ENCODE measurements at places on chromosomes 5 and 9. TPM values are rescaled to one million over a fixed set of nuclear protein-coding genes. Genes with fewer than 3 reads are reported as not detected.
A peak's percentile ranks its signal among the peaks of the same experiment; 100 is the strongest.

The MRPL36 gene
- total RNA-seq, result 19.9 TPM

The ANXA2R gene
- total RNA-seq, result 3.5 TPM

The CCDC183 gene
- 1.5 TPM for total RNA-seq

The TICAM2 gene
- 11.9 TPM for total RNA-seq

The PCDHGA10 gene
- total RNA-seq, result 12.3 TPM

The DNAH5 gene
- total RNA-seq, result 0.48 TPM

The SLC6A7 gene
- total RNA-seq, result not detected

The KIF12 gene
- 0.42 TPM for total RNA-seq

The MARCHF11 gene
- 0.26 TPM for total RNA-seq

The PCDHB9 gene
- total RNA-seq, result 2.4 TPM

The IRGM gene
- total RNA-seq, result not detected

The DNAJC21 gene
- total RNA-seq, result 48.9 TPM

The CBY3 gene
- not detected for total RNA-seq

- no peak for DNase-seq
These were observed 77.3 kb downstream of the UBE2QL1 start for GRCh38 chr5:6525910-6526309.

DNA sequence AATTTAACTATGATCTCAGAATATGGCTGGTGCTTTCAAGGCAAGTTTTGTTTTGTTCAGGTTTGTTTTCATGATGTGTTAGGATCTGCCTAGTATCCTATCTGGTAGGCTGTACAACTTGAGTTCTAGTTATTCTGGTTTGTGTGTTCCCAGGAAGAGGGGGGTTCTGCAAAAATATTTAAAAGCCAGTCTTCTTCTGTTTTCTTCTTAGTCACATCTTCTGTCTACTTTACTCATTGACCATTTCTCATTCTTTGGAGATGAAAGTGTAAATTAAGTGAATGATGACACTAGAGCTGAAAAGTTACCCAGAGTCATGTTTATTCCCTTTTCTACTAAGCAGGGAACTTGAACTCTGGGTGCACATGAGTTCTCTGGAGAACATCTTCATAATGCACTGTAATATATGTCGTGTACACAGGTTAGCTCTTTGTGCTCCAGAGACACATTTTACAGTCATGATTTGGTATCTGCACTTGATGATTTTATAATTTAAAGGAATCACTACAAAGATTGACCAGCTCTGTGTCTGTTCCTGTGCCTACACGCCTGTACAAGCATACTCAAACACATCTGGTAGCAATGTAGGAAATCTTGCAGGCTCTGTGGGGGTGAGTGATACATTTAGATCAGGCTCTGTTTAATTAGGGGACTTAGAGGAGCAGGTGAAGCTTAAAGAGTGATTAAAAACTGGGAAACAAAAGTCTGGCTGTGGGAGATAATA lies 5.0 kb downstream of the SMAD5 start:
- DNase-seq, result no peak

DNA sequence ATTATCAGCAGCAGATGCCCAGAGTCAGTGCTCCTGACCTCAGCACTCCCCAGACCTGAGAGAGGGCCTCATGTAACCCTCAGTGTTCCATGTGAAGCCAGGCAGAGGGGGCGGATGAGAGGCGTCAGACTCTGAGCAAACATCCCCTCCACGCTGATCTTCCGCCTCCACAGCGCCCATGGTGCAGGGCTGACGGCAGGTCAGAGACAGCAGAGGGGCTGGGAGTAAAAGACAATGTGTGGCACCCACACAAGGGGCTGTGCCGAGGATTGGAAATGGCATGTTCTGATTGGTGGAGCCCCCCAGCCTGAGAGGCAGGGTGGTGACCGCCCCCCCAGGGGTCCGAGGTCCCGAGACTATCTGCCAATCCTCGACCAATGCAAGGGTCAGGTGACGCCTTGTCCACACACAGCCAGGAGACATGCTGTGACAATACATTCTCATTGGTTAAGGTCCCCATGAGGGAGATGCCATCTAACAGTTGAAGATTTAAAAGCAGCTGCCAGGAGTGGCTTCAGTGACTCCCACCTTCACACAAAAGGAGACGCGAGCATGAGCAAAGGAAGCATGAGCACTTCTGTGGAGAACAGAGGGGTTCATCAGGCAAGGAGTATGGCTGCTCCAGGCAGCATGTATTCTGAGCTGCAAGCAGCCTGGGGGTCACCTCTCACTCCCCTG lies 19.3 kb upstream of the SLC25A51 start:
- DNase-seq, result no peak

- DNase-seq, result peak; percentile 26
These were observed 47.1 kb upstream of the SH3GL2 start for GRCh38 chr9:17531642-17532254.

- DNase-seq, result no peak
These were observed 83.9 kb downstream of the GOLPH3 start for GRCh38 chr5:32090026-32090754.

DNA sequence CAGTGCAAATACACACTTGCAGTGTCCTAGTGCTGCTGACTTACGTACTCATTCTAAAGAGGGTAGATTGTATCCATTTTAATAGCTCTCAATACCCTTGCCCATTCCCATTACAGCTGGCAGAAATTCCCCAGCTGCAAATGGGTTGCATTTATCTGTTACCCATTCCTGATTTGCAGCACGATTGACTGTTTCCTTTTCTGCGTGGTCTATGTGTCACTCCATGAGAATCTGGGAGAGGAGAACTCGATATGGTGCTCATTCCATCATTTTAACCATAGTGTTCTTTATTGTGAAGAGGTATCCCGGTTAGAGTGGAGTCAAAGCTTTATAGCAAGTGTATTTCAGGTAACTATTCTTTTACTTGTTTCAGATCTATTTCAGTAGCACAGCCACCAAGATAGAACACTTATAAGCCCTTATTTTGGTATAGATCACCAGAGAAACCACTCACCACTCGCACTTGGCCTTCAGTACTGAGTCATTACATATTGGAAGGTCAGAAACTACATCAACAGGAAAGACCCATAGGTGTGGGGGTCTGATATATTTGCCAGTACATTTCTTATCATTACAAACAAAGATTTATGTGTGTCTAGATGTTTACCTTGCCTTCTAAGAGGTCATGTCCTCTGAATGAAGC lies 139.5 kb downstream of the MUSK start:
- DNase-seq, result no peak

- DNase-seq, result no peak
These were observed 161.5 kb downstream of the GABRB2 start for GRCh38 chr5:161385027-161385426.

DNA sequence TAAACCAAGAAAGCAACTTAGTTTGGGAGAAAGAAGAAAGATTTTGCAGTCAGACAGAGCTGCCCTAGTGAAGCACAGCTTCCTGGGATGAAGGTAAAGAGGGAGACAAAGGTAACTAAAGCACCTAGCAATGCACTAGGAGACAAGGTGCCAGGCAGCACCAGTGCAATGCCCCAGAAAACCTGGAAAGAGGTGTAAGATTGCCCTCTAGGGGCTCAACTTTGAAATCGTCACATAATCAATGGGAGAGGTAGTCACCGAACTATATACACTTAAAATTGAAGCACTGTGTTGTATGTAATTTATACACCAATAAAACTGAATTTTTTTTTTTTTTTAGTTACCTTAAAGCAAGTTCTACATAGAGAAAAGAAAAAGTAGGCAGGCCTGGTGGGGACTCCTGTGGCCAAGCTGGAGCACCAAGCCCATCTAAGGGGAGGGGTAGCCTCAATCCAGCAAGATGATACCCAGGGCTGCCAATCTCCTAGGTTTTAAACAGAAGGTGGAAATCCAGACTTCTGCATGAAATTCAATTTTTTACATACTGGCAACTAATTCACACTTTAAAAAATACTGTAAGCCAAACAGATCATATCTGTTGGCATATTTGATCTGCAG lies 48.2 kb downstream of the CDK5RAP2 start:
- no peak for DNase-seq

DNA sequence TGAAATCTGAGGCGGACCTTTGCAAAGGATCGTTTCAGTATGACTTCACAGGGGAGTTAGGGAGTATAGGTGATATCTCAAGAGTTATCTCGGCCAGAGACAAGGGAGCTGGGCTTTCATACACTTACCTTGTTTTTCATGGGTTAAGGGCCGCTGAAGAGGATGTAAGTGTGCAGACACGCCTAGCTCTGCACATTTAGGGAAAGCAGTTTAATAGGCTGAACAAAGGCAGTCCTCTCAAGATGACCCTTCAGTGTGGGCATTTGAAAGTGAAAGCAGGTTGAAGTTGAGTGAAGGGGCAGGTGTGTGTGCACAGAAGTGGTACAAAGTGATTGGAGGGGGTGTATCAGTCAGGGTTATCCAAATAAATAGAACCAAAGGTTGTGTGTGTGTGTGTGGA lies 33.1 kb upstream of the PRXL2C start:
- DNase-seq, result no peak

- no peak for DNase-seq
These were observed 800 bp upstream of the KCNN2 start for GRCh38 chr5:114360816-114361723.

DNA sequence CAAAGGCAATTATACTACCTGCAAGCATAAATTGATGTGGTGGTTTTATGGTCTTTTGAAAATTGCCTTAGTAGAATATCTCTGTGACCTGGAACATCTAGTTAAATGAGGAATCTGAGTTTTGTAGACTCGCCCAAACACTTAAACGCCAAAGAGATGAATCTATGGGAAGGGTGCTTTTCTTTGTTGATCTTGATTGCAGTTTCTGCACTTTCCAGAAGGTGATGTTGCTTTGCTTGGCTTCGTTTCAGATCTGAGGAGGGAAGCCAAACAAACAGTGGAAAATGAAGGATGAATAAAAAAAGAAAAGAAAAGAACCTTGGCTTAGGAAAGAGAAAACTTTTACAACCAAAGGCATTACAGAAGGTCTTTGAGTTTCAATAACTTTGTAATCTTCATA lies 1021.2 kb downstream of the NR2F1-AS1 start:
- DNase-seq, result no peak

- DNase-seq, result no peak
These were observed 87.3 kb upstream of the ZNF618 start for GRCh38 chr9:113788616-113789330.

DNA sequence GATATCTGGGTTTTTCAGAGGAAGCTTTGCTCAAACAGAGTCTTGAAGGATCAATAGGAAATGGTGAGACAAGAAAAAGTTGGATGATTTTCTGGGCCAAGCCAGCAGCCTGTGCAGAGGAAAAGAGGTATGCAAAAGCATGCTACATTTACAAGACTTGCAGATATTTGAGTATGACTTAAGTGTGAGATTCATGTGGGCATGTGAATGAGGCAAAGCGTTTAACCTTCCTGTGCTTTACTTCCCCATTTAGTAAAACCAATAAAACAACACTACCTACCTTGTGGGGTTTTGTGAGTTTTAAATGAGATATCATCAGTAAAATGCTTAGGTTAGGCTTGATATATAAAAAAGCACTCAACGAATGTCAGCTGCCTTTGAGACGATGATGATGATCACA lies 58.1 kb downstream of the PIP5K1B start:
- DNase-seq, result no peak

- no peak for DNase-seq
These were observed 6.8 kb upstream of the CXXC5 start for GRCh38 chr5:139641116-139642080.

- DNase-seq, result no peak
These were observed 35.0 kb downstream of the MTX3 start for GRCh38 chr5:79955941-79956670.

- DNase-seq, result no peak
These were observed 28.1 kb downstream of the SMARCA2 start for GRCh38 chr9:2043243-2043642.

DNA sequence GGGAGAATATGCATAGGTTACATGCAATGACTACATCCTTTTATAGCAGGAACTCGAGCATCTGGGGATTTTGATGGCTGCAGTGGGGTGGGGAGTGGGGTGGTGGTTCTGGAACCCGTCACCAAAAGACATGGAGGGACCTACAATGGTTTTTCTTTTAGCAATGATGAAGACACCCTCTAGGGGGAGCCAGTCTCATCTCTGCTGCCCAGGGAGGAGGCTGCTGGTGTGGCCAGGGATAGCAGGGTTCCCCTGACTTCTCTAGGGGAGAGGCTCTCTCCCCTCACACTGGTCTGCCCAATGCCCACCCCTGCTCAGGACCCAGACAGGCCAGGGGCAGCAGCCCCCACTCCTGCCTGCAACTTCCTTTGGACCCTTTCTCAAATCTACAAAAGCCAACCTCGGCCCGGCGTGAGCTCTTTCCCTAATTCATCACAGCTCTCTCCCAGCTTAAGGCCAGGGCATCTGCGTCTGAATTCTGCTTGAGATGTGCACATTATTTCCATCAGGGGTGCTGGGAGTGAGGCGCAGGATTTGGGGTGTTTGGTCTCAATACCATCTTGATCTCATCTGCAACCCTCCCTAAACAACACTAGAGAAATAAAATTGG lies 73.6 kb upstream of the RETREG1 start:
- no peak for DNase-seq

GRCh38 chr9:80158131-80158530 lies 586.4 kb downstream of the TLE4 start:
- no peak for DNase-seq

- DNase-seq, result no peak
These were observed 6.5 kb upstream of the NEK6 start for GRCh38 chr9:124251204-124251603.

- DNase-seq, result no peak
These were observed 84.7 kb downstream of the ELAVL2 start for GRCh38 chr9:23741351-23741750.

DNA sequence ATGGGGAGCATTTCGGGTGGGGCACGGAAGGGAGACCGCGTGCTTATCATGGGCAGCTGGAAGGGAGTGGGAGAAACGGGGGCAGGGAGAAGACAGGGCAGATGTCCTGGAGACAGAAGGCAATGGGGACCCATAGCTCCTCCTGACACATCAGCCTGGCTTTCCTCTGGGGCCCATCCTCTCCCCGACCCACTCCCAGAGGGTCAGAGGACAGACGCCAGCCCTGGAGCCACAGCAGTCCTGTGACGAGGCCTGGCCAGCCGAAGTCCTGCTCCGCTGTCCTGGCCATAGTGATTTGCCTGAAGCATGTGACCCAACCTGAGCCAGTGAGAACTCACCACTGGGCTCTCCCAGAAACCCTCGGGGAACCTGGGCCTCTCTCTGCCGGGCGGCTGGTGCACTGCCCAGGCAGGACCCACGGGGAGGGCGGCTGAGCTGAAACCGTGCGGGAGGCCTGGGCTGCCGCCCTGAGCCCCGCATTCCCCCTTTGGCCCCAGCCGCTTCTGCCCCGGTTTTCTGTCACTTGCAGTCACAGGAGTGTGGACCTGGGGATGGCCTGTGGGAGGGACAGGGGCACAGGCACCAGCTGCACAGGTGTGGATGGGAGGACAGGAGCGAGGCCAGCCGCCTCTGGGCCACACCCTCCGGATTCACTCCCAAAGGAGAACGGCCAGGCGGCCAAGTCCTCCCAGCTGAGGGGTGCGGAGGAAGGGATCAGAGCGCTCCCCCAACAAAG lies 19.8 kb downstream of the ADAMTS2 start:
- DNase-seq, result no peak

- no peak for DNase-seq
These were observed at the start of gene PCDHGA5 for GRCh38 chr5:141363952-141364660. PCDHGA5 (plus strand) TSS chr5:141364162; CDS start chr5:141364331, 169 bp downstream.

DNA sequence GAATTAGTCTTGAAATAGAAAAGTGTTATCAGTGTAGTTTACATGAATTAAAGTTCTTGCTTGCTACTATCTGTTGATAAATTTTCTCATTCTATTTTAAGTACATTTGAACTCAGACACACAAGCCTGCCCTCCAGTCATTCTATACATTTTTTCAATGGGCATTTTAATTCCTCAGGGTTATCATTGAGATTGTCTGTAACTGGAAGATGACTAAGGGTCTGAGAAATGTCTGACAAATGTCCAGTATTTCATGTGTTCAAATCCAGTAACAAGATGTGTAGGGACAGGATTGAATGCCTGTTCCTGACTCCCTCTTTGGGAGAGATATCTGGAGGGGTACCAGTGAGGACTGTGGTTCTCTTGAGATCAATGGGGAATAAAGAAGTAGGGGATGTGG lies 223.9 kb upstream of the ADAMTSL1 start:
- no peak for DNase-seq

Measured in urinary bladder (tissue), 4 donors.